ENCODE measurements at places on chromosomes 7 and 10.

DNA sequence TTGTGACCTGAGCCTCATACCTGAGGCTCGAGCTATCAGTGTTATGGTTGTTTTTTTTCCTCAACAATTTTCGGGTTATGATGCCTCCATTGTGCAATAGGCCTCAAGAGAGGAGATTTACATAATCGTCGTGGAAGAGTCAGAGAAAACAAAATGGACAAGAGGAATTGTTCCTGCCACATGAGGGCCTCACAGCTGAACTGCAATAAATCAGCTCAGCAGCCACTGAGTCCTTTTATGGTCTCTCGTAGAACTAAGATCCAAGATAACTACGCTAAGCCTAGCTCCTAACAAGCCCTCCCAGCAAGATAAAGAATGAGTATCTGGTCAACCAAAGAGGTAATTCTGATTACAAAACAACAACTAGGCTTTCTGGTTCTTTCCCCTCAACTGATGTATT, 336.8 kb downstream of the WDR11 start:
- no peak for DNase-seq

GRCh38 chr10:101114646-101115045, 16.5 kb upstream of the TLX1 start:
- DNase-seq, result no peak

DNA sequence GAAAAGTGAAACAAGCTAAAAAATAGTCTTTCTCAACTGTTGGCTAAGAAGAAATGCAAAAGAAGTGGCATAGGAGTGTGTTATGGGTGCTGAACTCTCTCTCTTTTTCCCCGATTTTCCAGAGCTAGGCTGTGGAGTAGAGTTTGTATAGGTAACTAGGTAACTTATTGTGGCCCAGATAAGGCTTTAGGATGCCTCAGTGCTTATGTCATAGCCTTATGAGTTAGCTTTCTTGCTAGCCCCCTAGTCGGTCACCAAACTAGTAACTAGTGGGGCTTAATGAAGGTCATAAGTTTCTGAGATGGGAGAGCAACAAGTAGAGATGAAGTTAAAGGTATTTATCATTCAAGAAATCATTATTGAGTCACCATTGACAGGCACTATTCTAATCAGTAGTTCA, 32.4 kb downstream of the BPGM start:
- DNase-seq, result no peak

GRCh38 chr7:35037211-35037525, at the start of gene DPY19L1:
Gene DPY19L1 (minus strand): TSS chr7:35037485. CDS start chr7:35037394, 91 bp downstream.
- no peak for DNase-seq

- DNase-seq, result no peak
These were observed 81.8 kb downstream of the SPAG6 start for GRCh38 chr10:22427101-22427500.

- no peak for DNase-seq
These were observed 5.7 kb upstream of the TIAL1 start for GRCh38 chr10:119602241-119603095.

- DNase-seq, result no peak
These were observed 576.9 kb downstream of the SUGCT start for GRCh38 chr7:40711706-40712105.

- DNase-seq, result no peak
These were observed 106.2 kb upstream of the KCTD7 start for GRCh38 chr7:66522518-66522917.

DNA sequence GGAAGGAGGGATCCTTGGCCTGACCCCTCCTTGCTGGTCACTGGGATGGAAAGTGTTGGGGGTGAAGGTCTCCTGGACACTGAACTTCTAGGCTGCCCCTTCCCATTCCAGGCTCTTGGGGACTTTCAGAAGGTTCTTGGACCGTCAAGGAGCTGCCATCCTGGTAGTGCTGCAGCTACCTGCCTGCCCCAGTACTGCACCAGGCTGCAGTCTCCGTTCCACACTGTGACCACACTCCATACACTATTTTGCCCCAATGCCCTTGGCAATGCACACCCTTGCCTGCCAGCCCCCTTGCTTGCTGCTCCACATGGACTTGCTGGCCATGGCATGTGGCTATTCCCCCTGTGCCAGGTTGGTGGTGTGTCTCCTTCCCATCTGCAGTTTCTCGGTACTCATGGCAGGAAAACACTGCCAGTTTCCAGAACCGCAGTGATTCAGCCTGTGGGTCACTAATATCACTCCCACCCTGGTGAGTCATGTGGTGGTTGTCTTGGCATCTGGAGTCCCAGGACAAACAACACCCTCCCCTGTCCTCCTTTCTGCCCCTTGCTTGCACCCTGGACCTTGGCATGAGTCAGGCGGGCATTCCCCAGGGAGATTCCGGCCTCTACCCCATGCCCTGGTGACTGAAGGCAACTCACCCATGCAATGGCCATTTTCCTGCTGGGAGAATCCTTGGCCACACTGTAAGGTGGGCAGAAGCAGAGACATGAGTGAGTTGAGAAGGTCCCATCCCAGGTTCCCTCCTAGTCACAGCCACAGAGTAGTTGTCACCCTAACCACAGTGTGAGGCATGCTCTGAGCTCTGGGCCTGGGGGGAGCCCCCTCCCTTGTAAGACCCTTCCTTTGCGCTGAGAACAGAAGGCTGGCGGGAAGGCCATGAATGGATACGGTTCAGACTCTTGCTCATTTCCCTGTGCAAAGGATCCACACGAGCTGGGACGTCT, 32.8 kb downstream of the GOLGA7B start:
- DNase-seq, result no peak

DNA sequence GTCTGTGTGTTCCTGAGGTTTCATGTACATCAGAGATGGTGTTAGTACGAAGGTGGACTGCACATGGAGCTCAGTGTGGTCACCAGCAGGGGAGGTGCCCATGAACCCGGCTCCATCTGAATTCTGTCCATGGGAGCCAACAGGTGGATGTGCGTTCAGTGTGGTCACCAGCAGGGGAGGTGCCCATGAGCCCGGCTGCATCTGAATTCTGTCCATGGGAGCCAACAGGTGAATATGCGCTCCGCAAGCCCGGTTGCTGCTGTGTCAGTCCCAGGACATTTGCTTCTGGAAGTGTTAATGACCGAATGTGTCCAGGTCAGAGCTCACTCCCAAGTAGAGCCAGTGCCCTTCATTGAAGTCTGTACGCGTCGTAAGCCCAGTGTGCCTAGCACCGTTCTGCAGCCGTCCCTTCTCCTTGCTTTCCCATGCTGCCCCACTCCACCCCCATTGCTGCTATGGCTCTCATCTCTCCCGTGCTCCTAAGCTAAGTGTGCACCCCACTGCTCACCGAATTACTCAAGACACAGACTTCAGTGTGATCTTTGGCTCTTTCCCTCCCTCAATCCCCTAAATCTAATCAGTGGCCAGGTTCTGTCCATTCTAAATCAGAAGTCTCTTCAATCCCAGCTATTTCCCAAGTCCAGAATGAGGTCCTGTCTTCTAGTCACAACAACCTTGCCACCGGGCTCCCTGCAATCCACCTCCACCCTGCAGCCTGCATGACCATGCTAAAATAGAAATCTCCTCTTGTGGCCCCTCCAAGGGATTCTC, 352.4 kb downstream of the TCERG1L start:
- no peak for DNase-seq

DNA sequence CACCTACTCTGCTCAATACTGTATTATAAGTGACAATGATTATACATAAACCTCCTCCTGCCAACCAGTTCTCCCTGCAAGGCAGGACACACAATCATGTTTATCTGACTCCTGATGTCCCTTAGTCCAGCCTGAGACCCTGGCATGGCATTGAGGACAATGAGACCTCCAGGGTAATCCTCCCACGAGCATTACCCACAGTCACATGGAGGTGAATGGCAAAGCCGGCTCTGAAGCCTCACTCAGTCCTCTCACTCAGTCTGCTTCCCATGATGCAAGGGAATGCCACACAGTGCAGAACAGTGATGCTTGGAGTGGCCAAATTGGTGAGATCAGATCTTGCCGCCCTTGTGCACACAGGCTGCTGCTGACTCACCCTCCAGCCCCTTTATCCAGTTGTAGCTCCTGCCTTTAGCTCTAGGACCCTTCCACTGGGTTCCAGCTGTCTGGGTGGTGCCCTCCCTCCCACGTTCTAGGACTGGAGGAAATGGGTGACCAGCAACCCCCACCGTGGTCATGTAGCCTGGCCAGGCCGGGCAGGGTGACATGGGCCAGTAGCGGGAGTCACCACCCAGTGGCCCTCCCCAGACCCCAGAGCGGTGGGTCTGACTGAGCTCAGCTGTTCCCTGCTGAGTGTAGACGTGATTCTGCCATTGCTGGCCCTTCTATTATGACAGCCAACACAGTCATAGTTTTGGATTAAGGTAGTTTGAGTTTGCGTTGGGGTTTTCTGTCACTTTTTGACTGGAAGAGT, 5.5 kb upstream of the ADCY1 start:
- DNase-seq, result no peak

- DNase-seq, result no peak
These were observed 21.9 kb downstream of the NAPEPLD start for GRCh38 chr7:103127006-103127405.

DNA sequence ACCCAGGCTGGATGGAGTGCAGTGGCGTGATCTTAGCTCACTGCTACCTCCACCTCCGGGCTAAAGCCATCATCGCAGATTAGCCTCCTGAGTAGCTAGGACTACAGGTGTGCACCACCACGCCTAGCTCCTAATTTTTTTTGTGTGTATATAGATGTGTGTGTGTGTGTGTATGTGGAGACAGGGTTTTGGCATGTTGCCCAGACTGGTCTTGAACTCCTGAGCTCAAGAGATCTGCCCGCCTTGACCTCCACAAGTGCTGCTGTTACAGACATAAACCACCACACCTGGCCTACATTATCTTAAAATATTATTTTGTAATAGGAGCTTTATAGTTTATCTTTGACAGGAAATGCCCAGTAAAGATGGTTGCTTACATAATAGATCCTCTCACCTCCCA, 25.0 kb downstream of the FOXP2 start:
- DNase-seq, result no peak

DNA sequence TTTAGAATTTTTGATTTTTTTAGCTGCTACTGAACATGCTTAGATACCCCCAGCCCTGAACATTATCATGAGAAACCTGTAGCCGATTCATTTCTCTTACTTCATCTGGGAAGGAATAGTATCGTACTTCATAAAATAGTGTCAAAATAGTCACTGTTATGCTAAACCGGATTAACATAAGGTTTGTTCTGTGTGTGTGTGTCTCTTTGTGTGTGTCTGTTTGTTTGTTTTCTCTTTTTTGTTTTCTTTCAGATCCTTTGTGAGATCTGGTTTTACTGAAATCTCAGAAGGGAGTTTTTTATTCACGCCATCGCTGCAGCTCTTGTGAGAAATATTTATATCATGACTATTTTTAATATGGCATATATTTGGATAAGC, 761 bp downstream of the LGI1 start:
- no peak for DNase-seq

DNA sequence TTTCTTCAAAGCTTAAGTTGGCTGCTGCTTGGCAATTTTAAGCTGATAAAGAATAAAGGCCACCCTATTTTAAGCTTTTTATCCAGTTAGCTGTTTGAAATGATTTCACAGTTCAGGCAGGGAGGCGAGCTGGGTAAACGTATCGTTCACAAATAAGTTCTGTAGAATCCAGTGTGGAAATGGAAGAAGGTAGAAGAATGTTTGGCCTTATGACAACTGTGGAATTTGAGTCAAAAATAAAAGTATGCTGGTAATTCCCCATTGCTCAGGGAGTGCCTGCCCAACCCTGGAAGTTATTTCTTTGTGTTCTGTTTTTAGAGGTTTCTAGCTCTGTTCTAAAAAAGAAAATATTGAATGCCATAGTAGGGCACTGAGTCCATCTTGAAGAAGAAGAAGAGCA, 113.1 kb downstream of the ARL4A start:
- no peak for DNase-seq

- DNase-seq, result no peak
These were observed 111.6 kb upstream of the TBX20 start for GRCh38 chr7:35365523-35365922.

GRCh38 chr10:8365935-8366911, 311.7 kb downstream of the GATA3 start:
- no peak for DNase-seq

- DNase-seq, result peak; percentile 76
These were observed 875 bp upstream of the DDIT4 start for GRCh38 chr10:72272689-72273409.

DNA sequence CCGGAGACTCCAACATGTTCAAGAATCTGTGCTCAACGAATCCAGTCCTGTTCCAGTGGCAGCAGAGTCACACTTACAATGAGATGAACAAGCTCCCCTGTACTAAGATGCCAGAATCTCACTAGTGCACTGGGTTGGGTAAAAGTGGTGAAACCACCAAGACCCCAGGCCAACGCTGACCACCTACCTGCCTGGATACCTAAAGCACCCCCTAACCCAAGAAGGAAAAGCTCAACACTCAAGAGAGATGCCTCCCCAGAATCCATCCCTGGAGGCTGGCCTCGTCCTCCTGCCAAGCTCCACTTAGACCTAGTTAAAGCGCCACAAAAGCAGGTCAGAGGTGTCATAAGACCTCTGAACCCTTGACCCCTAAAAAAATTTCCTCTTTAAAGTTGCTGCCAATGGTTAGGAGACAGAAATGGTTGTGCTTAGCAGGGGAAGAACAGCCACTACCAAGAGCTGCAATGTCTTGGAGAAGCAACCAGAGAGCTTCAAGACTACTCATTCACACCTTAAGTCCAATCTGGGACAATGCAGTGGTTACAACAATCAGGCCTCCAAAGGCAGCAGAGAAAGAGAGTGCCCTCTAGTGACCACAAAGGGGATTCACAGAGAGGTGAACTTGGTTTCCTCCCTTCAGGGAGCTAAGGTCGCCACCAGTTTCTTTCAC, 94.6 kb upstream of the MACROH2A2 start:
- DNase-seq, result peak; percentile 24

DNA sequence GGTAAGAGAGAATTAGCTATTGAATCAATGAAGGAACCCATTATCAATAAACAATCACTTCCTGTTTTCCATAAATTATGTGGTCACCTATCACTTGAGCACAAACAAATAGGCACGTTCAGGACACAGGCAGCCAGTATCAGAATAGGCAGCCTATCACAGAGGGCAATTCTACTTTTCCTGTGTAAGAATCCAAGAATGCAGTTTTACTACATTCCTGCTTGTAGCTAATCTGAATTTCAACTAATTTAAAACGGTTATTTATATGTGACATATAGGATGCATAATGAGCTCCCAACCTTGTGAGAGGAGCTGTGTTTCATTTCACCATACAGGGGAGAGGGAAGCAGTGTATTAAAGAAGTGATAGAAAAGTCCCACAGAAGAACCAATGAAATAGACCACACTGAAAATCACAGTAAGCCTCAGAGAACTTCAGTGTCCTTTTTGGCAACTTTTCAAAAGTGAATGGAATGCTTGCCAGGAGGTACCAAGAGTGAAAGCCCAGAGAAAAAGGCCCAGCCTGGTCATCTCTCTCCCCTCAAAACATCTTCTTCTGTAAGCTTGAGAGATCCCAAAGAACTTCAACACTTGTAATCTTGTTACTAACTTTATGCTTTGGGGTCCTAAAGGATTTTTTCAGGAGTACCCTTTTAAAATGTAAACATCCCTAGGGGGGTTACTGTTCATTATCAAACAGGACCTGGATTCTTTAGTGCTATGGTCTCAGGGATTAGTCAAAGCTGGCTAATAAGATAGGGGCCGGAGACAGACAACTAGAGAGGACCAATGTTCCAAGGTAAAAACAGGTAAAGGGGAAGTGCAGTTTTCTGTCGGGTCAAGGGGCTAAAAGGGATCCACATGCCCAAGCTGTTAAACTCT, 1.3 kb downstream of the IMMP2L start:
- no peak for DNase-seq

Measured in NCI-H524 (cell line).